Suppressor macrophage treated with lipopolysaccharide for 4 hours (primary cell): ENCODE measurements at places on chromosomes 1 and 21.

DNA sequence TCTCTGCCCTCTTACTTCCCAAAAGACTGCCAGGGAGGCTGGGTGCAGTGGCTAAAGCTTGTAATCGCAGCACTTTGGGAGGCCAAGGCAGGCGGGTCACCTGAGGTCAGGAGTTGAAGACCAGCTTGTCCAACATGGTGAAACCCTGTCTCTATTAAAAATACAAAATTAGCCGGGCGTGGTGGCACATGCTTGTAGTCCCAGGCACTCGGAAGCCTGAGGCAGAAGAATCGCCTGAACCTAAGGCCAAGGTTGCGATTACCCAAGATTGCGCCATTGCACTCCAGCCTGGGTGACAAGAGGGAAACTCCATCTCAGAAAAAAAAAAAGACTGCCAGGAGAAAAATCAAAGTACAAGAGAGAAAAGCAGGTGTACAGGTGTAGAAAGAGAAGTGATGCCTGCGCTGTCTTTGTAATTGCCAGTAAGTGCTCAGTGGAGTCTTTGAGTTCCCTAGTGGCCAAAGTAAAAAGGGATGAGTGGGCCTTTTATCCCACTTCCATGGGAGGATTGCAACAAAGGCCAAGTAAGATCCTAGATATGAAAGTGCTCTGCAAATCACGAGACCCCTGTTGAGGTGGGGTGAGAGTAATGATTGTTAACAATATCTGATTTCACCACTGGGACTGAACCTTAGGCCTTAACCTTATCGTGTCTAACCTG is 94.7 kb upstream of the WNT4 start:
- DNase-seq = no peak

DNA sequence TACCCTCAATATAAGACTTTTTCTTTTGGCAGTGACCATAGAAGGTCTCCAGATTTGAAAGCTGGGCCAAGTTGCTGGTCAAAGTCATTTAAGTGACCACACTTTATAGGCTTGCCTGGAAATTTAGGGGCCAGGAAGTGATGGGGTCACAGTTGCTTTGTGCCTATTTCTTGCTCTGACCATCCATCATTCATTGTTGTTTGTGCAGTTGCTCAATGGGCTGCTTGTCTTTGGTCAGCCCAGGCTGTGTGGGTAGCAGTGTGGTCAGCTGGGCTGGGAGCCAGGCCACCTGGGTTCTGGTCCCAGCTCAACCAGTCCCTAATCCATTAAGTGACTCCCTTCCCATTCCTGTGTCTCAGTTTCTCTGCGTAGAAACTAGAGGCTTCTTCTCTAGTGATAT is 2.1 kb upstream of the OTUD7B start:
- no peak for DNase-seq

DNA sequence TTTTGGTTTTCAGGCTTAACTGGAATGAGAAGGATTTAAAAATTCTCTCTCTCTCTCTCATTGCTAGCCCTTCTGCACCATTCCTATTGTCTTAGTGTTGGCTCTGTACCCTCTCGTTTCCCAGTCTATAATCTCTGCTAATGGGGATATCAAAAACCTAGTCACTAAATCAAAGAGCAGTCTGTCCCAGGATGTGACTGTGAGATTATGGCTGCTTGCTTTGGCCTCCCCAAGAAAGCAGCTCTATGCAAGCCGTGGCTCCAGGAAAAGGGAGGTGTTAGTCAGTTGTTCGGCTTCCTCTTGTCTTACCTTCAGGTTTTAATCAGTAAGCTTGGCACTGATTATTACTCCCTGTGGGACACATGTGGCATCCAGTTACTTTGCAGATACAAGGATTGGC is 468.8 kb downstream of the USP25 start:
- no peak for DNase-seq

DNA sequence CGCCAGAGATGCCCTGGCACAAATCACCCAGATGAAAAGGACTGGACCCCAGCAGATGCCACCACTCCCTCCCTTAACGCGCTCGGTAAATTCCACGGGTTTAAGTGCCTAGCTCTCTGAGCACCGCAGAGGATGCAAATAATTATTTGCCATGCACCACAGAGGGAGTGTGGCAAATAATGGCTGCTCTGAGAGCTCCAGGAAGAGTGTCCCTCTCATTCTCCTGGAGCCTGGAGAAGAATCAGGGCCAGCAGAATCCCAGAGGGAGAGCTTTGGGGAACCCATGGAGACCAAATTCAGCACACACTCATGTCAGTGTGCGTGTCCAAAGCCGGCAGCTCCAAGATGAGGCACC is 667 bp downstream of the HHIPL2 start:
- DNase-seq = no peak

- DNase-seq = no peak
Observed at GRCh38 chr1:13701271-13701640, 1.3 kb downstream of the PRDM2 start.

DNA sequence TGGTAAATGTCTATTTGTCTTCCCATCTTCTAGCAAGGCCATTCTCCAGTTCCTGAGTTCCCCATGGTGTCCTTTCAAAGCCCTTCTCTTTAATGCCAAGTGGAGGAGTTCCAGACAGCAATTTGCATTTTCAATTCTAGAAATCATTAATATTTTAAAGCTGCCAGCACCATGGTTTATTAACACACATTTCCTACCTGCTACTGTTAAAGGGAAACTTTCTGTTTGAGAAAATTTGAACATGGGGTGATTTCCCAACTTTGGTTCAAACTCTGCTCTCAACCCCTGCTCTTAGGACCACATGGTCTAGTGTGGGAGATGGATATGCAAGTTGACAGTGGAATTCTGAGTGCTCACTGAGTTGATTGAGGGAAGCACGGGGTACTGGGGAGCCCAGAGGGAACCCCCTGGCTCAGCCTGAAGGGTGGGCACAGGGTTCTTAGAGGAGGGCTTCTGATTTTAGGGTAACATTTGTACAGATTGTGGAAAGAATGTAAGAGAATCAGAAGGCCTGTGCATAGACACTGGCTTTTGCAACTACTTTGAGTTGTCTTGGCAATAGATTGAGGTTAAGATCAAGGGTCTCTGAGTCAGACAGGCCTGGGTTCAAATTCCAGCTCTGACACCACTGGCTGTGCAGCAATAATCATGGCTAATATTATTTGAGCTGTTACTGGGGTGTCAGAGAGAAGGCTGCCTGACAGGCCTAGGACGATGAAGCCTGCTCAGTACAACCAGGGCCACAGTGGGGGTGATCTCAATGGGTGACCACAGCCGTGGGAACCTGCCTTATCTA is 97.8 kb downstream of the BEND5 start:
- no peak for DNase-seq

DNA sequence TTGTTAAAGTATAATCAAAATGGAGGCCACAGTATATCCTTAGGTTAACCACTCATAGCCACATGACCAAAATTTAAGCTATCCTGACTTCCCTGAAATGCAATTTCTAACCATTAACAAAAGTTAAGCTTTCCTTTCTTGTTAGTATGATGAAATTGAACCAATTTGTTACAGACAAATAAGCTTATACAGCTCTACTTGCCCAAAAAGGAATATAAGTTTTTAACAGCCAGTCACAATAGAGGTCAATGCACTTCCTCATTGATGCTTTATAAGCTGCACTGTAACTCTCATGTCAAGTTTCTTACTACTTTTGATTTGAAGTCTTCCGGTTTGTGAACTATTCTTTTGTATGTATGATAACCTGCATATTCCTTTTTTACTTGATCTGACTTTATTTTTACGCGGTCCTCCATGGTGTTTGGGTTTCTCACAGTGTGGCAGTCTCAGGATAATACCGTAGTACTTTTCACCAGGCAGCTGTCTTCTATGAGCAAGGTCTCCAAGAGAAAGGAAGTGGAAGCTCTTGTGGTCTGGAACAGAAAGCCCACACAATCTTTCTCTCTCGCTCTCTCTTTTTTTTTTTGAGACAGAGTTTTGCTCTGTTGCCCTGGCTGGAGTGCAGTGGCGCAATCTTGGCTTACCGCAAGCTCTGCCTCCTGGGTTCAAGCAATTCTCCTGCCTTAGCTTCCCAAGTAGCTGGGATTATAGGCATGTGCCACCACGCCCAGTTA is 331.6 kb downstream of the SRGAP2C start:
- DNase-seq = peak; percentile 80

DNA sequence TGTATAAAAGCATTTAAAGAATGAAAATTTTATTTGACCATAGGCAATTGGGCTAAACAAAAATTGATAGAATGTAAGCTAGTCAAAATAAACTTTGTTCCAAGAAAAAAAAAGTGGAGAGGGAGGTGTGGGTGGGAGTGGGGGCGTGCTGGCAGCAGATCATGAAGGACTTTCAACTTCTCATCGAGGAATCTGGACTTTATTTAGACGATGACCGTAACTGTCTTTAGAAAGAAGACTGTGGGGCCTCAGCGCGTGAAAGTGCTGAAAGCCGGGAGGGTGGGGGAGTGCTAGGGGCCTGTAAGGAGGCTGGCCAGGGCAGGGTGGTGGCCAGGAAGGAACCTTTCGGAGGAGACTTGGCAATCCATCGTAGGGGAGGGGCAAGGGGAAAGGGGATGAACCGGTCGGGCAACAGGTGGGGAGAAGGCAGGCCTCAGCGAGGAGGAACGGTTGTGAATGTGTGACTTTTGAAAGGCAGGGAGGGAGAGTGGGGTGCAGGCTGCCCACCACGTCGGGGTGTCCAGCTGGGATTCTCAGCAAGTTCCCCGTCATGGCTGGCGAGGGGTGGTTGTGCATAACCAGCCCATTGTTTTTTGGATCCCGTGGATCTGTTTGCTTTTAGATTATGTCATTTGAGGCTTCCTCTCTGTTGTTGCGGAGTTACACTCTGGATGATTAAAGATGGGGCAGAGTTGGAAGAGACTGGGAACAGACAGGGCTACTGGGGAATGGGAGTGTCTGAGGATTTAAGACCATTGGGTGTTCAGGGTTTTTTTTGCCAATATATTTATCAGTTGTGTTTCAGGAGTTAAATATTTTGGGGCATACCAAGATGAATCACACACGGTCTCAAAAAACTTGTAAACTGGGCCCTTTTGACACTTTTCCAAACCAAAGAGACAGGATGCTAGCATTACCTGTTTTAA is 35.5 kb downstream of the HUNK start:
- DNase-seq = no peak

GRCh38 chr21:26080211-26080610 is 90.4 kb downstream of the APP start:
- no peak for DNase-seq

GRCh38 chr1:118302145-118302544 is 117.1 kb upstream of the SPAG17 start:
- no peak for DNase-seq

DNA sequence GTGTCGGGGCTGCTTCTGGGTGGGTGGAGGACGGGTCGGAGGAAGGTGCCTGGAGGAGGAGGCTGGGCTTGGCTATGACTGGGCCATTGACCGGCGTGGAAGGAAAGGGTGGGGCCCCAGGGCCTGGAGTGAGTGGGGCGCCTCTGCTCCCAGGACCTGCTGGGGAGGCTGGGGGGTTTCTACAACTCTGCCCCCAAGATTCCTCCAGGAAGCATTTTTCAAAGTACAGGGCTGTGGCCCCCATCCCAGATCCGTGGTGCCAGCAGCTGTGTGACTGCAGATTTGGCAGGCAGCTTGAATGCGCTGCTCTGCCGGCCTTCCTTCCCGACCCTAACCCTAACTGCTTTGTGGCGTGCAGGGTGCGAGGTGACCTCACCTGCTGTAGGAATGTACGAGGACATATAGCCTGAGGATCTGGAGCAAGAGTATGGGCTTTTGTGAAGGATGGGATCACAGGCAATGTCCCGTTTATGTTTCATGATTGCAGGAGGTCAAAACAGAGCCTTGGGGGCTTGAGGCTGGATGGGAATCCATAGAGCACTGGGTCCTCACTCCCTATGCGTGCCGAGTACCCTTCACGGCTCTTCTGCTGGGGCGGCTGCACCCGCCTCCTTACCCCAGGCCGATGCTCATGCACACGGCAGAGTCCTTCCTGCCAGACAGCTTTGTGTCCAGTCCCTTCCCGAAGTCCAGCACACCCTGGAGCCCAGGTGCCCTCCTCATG is 24.7 kb downstream of the TRPM2 start:
- DNase-seq = no peak

DNA sequence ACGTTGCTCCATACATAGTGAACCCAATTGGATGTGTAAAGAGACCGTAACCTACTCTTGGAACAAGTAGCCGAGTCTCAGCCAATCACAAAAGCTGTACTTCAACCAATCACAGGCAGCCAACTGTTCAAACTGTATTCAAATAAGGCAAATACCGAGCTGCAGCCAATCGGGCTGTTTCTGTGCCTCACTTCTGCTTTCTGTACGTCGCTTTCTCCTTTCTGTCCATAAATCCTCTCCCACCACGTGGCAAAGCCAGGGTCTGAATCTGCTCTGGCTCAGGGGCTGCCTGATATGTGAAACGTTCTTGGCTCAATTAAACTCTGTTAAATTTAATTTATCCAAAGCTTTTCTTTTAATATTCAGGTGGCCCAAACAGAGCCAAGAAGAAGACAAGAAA is 210.3 kb downstream of the URB2 start:
- no peak for DNase-seq

DNA sequence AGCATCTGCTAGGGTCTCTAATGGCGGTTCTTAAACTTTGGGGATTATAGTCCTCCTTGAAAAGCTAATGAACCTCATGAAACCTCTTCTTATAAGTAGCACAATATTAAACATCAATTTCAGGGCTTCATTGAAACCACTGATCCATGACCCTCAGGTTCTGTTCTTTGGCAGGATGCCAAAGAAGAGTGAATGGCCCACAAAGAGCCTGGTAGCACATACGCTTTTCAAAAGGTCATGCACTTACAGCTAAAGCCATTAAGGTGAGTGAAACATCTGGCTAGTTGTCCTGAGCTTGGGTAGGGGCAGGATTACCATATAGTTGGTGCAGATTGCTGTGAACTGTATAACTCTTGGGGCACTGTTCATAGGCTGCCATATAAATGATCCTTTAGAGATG is 42.3 kb downstream of the MDM4 start:
- no peak for DNase-seq

DNA sequence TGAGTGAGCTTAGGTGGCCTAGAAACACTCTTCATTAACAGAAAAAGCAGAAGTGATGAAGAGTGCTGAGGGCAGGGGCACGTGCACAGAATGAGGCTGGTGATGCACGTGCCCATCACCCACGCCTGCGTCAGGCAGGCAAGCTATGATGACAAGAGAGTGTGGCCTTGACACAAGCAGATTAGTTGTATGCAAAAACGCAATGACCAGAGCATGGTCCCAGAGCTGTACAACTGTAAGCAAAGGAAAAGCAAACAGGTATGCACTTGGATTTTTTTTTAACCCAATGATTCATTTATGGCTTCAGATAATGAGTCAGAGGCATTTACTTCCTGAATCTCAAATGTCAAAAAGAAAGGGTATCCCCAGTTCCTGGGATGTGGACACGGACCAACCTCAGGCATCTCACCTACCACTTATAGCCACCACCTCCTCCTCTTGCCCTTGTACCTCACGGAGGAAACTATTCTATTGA is 9.1 kb upstream of the TMEM61 start:
- peak; percentile 64 for DNase-seq

DNA sequence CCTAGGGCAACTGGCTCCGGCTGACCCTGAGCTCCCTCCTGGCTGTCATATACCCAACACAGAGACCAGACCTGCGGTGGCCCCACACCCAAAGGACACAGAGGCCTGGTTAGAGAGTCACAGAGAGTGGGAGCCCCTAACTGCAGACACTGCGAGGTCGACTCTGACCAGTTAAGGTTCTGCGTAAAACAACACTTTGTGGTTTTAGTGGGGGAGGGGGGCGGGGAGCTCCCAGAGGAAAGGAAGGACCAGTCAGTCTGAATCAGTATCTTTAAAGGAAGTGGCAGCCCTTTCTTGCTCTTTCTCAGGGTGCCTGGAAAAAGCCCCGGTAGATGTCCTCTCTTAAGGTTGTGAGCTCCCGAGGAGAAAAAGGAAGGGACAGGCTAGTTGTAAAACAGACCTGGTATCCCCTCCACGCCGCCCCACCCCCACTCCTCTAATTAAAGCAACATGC is 2.4 kb downstream of the SSBP3 start:
- DNase-seq = peak; percentile 83

- DNase-seq = no peak
Observed at GRCh38 chr21:44874240-44874496, 678 bp upstream of the PTTG1IP start.
